ENCODE measurements at places on chromosomes 4 and X. TPM values are rescaled to one million over a fixed set of nuclear protein-coding genes. Genes with fewer than 3 reads are reported as not detected.

The WAS gene
- 5.8 TPM for total RNA-seq

DNA sequence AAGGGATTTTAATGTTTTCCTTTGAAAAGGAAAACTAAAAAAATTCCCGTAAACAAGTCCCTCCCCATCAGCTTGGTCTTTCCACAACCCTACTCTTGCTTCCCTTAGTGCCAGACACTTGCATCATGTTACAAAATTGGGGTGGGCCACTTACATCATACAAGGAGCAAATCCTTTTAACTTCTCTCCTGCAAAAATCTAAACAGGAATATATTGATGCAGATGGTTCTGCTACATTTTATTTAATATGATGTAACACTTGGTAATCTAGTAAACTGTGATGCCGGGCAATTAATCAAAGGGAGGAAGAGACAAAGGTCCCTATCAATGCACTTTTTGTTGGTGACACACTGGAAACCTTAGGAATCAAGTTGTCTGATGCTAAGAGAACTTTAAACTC is 125.3 kb downstream of the UBE2K start:
- H3K4me3 ChIP-seq, result no peak overlapping the region
- H3K27ac ChIP-seq, result no peak overlapping the region
- peaks cover 35% of the 10 kb centered on the region for H3K36me3 ChIP-seq
- no peaks in the 10 kb centered on the region for H3K4me1 ChIP-seq
- DNase-seq, result no peak

The TMEM185A gene
- 22.0 TPM for total RNA-seq

GRCh38 chr4:101464596-101464995 is 117.3 kb upstream of the PPP3CA start:
- no peak for DNase-seq
- no peak overlapping the region for H3K4me3 ChIP-seq
- no peaks in the 10 kb centered on the region for H3K27me3 ChIP-seq
- H3K36me3 ChIP-seq, result no peaks in the 10 kb centered on the region

The FAM114A1 gene
- total RNA-seq, result 149 TPM

- H3K27me3 ChIP-seq, result no peaks in the 10 kb centered on the region
- H3K36me3 ChIP-seq, result no peaks in the 10 kb centered on the region
- H3K27ac ChIP-seq, result no peak overlapping the region
Measured at GRCh38 chrX:115259238-115259875, 25.5 kb upstream of the LRCH2 start.

- no peak overlapping the region for H3K27ac ChIP-seq
- H3K27me3 ChIP-seq, result no peaks in the 10 kb centered on the region
- no peak for DNase-seq
- no peaks in the 10 kb centered on the region for H3K36me3 ChIP-seq
- no peak overlapping the region for H3K4me3 ChIP-seq
- peaks cover 10% of the 10 kb centered on the region for H3K4me1 ChIP-seq
Measured at GRCh38 chr4:25882226-25882625, 19.4 kb upstream of the SEL1L3 start.

DNA sequence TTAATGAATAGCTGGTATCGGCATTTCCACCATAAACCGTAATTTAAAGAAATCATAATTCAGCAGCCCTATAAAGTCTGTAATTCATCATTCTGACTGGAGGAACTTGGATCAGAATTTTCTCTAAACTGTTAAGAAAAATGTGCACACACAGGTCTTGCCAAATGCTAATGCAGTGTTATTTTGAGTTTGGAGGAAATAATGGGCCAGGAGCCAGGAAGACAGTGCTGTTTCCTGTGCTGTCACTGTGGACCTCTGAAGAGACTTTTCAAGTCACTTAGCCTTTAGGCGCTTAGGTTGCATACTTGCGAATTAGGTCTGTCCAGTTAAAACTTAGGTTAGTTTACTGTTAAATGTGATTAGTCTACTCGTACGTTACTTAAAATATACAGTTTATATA is 137.5 kb upstream of the ANXA3 start:
- H3K4me3 ChIP-seq, result no peak overlapping the region
- H3K27ac ChIP-seq, result no peak overlapping the region
- no peaks in the 10 kb centered on the region for H3K27me3 ChIP-seq
- no peaks in the 10 kb centered on the region for H3K4me1 ChIP-seq
- DNase-seq, result peak; percentile 64
- no peaks in the 10 kb centered on the region for H3K36me3 ChIP-seq

DNA sequence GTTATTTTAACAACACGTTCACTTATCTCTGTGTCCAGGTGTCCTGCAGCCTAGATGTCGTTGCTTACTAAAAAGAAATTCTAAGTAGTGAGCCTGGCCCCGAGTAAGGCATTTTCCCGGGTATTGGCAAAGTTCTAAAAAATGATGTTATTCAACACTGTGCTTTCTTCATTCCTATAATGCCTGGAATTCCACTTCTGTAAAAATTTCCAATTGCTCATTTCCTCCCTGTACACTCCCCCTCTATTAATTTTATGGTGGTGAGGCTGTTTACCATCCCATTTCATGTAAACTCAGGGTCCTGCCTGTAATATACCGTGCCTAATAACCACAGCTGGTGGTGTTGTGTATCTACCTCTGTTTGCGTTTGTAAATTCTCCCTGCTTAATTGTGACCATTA is 14.2 kb downstream of the BST1 start:
- H3K4me3 ChIP-seq, result no peak overlapping the region
- no peak for DNase-seq
- no peak overlapping the region for H3K27ac ChIP-seq
- no peaks in the 10 kb centered on the region for H3K4me1 ChIP-seq
- H3K27me3 ChIP-seq, result no peaks in the 10 kb centered on the region
- no peaks in the 10 kb centered on the region for H3K36me3 ChIP-seq

GRCh38 chr4:40316333-40316781 is 18.8 kb upstream of the CHRNA9 start:
- H3K4me3 ChIP-seq, result no peak overlapping the region
- no peaks in the 10 kb centered on the region for H3K36me3 ChIP-seq
- peak overlapping the region; percentile 73 for H3K27ac ChIP-seq
- no peak for DNase-seq

The FATE1 gene
- total RNA-seq, result not detected

DNA sequence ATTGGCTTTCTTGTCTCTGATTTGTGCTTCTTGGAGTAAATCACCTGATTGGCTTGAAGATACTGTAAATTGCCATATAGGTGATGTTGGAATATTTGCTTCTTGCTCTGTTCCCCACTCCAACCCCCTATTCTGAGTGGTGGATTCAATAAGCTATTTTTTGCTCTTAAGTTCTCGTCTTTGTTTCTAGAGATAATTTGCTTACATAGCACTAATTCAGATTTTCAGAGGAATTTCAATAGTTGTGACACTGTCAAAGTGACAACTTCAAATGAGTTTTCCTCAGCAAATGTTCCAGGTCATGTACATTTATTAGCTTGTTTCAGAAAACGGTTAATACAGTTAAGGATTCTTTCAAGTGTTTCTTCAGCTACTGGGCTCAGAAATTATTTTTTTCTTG is 18.6 kb downstream of the LANCL3 start:
- H3K36me3 ChIP-seq, result no peaks in the 10 kb centered on the region
- H3K4me3 ChIP-seq, result no peak overlapping the region
- no peaks in the 10 kb centered on the region for H3K4me1 ChIP-seq
- H3K27me3 ChIP-seq, result no peaks in the 10 kb centered on the region
- H3K27ac ChIP-seq, result no peak overlapping the region

The PNMA3 gene
- 2.2 TPM for total RNA-seq

DNA sequence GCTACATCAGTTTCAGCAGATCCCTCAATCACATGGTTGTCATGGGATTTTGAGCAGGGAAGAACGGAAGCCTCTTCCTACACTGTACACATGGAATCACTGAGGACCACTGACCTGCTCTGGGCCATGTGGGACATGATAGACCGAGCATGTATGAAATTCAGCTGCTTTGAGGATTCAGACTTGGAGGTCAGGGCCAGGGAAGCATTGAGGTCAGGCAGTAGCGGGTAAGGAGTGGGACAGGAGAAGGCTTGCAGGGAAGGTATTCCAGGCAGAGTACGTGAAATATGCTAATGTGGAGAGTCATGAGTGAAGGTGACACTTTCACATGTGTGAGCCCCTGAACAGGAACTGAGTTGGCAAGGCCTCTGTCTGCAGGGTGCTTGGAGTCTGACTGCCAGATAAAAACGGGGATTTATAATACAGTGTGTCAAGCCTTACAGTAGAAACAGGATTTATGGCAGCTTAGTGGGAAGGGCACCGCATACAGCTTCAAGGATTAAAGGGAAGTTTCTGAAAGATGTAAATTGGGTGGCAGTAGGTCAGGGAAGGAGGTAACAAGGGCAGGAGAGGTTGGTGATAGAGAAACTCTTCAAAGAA is 111.7 kb downstream of the STK32B start:
- H3K27me3 ChIP-seq, result no peaks in the 10 kb centered on the region
- H3K27ac ChIP-seq, result no peak overlapping the region
- DNase-seq, result no peak
- no peaks in the 10 kb centered on the region for H3K36me3 ChIP-seq
- H3K4me1 ChIP-seq, result no peaks in the 10 kb centered on the region
- no peak overlapping the region for H3K4me3 ChIP-seq

- peak; percentile 67 for DNase-seq
- H3K36me3 ChIP-seq, result peaks cover 8% of the 10 kb centered on the region
- H3K27me3 ChIP-seq, result no peaks in the 10 kb centered on the region
- H3K27ac ChIP-seq, result peak overlapping the region; percentile 85
Measured at GRCh38 chr4:6692806-6693205, 872 bp upstream of the S100P start.

The PCDH10 gene
- total RNA-seq, result 0.29 TPM

GRCh38 chr4:71025654-71026053 is 32.2 kb downstream of the DCK start:
- no peak overlapping the region for H3K27ac ChIP-seq
- H3K4me3 ChIP-seq, result no peak overlapping the region
- H3K36me3 ChIP-seq, result peaks cover 22% of the 10 kb centered on the region
- H3K4me1 ChIP-seq, result peaks cover 11% of the 10 kb centered on the region
- no peak for DNase-seq
- H3K27me3 ChIP-seq, result no peaks in the 10 kb centered on the region

DNA sequence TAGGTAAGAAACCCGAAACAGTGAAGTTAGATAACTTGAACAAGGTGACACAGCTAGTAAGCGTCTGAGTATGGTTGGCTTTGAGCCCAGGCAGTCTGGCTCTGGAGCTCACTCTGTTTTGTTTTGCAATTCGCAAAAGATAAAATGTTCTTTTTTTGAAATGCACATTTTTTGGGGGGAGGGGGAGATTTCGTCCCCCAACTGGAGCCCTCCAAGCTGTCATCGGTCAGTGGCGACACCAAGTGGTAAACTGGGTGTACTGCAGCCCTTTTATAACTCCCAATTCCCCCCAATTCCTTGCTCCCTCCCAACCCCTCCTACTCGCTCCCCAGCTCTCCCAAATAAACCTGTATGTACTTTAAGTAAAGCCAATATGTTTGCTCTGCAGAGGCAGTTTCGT is 2.8 kb upstream of the CLCN5 start:
- H3K36me3 ChIP-seq, result no peaks in the 10 kb centered on the region
- DNase-seq, result peak; percentile 55
- H3K27ac ChIP-seq, result no peak overlapping the region
- H3K4me1 ChIP-seq, result peaks cover 19% of the 10 kb centered on the region
- H3K27me3 ChIP-seq, result no peaks in the 10 kb centered on the region
